ENCODE measurements at places on chromosomes 13 and 19.
A peak's percentile ranks its signal among the peaks of the same experiment; 100 is the strongest.

GRCh38 chr19:32519023-32519422, 62.0 kb upstream of the PDCD5 start:
- no peak for DNase-seq

GRCh38 chr13:25886438-25887214, 165.2 kb downstream of the SHISA2 start:
- no peak for DNase-seq

- DNase-seq = no peak
These were observed 221.1 kb downstream of the ITGBL1 start for GRCh38 chr13:101673360-101674105.

DNA sequence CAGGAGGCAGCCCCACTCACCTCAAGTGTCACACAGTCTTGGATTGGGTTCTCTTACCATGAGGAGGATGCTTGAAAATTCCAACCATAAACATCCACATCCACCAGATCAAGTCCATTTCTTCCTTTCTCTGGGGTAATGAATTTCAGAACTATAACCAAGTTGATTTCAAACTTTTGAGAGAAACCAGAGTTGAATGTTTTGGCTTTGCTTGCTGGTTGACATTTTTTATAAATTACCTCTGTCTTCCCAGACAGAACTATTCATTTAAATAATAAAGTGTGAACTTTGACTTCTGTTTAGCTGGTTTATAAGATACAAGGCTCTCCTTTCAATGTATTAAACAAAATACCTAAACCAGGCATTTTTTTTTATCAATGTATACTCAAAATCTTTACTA, 550.7 kb downstream of the KCTD12 start:
- no peak for DNase-seq

GRCh38 chr13:49097374-49097773, 121.7 kb downstream of the FNDC3A start:
- DNase-seq = peak; percentile 52

GRCh38 chr19:17404015-17404414, 1.4 kb downstream of the BST2 start:
- no peak for DNase-seq

- no peak for DNase-seq
These were observed 150.9 kb downstream of the PDS5B start for GRCh38 chr13:32737111-32737571.

GRCh38 chr13:77919246-77919920, 752 bp upstream of the EDNRB start:
- no peak for DNase-seq

DNA sequence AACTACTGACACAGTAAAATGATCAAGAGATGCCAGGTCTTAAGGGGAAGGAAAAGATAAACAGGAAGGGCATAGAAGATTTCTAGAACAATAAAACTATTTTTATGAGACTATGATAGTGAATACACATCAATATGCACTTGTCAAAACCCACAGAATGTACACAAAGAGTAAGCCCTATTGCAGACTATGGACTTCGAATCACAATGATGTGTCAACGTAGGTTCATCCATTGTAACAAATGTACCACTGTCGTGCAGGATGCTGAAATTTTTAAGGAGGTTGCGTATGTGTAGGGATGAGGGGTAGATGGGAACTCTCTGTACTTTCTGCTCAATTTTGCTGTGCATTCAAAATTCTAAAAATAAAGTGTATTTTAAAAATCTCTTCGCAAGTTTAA, 171.9 kb downstream of the KLF12 start:
- DNase-seq = no peak

DNA sequence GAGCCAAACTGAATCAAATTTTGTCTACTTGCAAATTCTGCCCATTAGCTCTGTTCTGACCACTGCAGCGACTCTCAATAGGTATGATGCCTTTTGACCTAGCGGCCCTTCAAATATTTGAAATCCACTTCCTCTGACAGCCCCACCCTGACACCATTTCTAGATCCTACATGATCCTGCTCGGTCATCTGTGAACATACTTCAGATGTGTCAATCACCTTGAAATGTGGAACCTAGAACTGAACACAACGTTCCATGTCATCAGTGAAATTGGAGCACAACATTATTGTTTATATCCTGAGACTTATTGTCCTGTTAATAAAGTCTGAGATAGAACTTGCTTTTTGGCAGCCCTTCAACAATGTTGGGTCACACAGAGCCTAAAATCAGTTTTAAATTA, 98.2 kb downstream of the UBL3 start:
- no peak for DNase-seq

GRCh38 chr19:37979547-37980082, 72.6 kb downstream of the SIPA1L3 start:
- DNase-seq = no peak

DNA sequence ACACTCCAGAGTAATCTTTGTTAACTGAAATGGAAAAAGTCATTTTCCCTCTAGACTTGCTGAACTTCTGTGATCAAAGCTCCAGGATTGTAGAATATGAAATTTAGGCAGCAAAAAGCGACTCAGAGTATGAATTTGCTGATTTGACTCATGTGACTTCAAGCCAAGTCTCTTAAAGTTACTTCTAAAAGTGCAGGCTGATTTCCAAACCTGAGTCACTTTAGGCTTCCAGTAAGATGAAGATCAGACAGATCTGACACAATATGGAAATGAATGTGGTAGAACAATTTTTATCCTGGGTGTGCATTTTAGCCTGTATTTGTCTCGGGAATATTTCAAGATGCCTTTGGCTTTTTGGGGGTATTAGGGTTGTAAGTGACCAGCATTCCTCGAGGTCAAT, 151.0 kb upstream of the TMTC4 start:
- no peak for DNase-seq

- no peak for DNase-seq
These were observed 1658.6 kb upstream of the MIR17HG start for GRCh38 chr13:89688918-89689317.

DNA sequence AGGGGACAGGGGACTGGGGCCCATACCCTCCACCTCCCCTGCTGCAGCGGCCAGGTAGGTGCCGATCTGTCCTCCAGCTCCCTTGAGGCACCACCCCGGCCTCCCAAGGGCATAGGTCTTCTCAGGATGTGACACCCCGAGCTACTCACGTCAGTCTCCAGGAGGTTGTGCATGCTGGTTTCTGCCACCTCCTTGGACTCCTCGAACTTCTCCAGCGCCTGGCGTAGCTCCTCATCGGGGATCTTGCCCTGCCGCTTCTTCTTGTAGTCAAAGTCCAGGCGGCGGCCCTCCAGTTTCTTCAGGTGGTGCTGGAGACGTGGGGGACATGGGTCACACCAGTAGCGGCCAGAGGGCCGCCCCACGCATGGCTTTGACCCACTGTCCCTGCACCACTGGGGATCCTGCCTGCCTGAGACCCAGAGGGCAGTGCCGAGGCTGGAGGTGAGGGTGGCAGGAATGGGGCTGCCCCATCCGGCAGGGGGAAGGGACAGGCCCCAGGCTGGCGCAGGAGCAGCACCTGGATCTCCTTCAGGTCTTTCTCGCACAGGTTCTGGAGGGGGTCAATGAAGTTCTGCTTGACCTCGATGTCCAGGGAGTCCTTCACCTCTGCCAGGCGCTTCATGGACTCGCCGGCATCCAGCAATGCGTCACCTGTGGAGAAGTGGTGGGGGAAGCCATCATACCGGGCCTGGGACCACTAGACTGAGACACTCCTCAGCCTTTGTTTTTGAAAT, 20.4 kb downstream of the MPND start:
- DNase-seq = no peak

GRCh38 chr13:111857846-111858560, 208.9 kb upstream of the SOX1 start:
- no peak for DNase-seq

GRCh38 chr13:46605825-46606554, 53.0 kb downstream of the LRCH1 start:
- no peak for DNase-seq

DNA sequence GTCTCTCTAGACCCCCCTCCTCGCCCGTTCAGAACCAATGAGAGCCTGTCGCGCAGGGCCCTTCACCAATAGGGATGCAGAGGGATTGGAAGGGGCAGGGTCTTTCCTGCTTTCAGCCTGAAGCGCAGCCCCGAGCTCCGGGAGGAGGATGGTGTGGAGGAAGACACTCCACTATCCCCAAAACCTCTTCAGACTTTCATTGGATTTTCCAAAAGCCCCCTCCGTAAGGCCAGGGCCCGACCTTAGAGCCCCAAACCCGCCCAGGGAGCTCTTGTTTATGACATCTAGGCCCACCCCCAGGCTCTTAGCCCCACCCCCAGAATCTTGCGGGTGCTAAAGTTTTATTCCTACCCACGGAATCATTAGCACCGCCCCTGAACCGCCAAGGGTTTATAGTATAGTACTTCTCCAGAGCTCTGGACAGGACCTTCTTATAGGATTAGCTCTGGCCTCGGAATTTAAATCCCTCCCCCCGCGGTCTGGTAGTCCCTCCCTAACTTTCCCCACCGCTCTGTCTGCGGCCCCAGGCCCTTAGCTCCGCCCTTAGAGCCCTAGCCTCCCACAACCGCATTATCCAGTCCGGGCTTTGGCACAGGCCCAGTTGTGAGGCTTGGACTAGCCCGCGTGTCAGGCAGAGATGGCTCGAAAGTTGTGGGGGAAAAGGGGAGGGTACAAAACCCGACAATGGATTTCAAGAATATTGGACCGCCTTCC, 6.6 kb upstream of the EML2 start:
- peak; percentile 80 for DNase-seq

- DNase-seq = no peak
These were observed 98.3 kb downstream of the TNFRSF19 start for GRCh38 chr13:23668562-23668961.

- DNase-seq = no peak
These were observed 38.7 kb downstream of the CYP4F2 start for GRCh38 chr19:15859187-15859586.

DNA sequence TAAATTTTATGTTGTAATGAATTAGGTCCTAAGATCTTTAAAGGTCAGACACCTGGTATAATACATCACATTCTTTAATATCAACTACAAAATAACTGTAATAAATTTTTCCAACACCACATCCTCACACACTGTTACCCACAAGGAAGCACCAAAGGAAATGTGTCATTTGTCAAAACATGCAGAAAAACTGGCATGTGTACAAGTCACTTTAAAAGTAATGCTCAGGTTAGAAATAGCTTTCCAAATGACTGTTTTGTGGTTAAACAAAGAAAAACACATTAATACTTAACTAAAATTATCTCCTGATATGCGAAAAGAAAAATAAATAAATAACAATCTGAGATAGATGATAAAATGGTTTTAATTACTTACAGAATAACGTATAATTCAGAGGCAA, 74.7 kb downstream of the MZT1 start:
- no peak for DNase-seq

DNA sequence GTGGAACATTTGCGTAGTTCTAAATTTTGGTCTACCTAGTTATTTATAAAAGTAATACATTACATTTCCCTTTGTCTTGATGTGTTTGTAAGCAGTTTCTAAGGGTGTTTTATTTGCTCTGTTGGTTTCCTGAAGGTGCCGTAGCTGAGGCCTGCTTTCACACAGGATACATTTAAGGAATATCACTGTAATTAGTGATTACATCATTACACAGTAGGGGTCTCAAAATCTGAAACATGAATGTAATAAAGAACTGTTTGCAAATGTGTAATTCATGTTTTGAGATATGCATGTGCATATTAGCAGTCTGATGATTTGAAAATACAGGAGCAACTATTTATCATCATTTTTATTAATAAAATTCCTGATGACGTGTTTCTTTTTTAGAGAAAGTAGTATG, 281.8 kb downstream of the MTUS2 start:
- DNase-seq = no peak

- no peak for DNase-seq
These were observed 21.0 kb downstream of the FAM124A start for GRCh38 chr13:51243227-51243626.

- DNase-seq = no peak
These were observed 121.1 kb downstream of the IRS2 start for GRCh38 chr13:109665240-109665639.

DNA sequence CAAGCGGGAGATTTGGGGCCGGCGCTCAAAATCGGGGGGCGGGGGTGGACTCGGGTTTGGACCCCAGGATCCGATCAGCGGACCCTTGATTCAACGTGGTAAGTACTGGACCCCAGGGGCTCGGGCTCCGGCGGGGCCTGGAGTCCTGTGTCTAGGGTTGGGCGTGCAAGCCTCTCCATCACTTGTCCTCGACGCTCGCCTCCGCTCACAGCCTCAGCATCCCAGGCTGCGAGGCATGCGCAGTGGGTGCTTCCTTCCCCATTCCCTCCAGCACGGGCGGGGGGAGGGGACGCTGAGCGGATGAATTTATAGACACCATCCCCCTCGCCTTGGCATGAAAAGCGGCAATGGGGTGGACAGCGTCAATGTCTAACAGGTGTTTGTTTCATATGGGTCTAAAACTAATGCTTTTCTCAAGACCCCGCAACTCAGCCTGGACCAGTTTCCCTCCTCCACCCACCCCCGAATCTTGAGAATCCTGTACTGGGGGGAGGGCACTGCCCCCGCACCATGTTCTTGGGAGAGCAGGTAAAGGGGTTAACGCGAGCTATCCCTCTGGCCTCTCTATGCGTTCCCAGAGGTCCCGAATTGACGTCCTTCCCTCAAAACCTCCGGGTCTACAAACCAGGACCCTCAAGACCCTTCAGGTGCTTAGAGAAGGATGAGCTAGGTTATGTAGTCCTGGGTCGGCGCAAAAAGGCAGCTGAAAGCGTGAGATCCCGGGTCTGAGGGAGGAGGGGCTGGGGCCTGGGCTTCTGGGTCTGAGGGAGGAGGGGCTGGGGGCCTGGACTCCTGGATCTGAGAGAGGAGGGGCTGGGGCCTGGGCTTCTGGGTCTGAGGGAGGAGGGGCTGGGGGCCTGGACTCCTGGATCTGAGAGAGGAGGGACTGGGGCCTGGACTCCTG, 579 bp downstream of the CPT1C start:
- peak; percentile 63 for DNase-seq

DNA sequence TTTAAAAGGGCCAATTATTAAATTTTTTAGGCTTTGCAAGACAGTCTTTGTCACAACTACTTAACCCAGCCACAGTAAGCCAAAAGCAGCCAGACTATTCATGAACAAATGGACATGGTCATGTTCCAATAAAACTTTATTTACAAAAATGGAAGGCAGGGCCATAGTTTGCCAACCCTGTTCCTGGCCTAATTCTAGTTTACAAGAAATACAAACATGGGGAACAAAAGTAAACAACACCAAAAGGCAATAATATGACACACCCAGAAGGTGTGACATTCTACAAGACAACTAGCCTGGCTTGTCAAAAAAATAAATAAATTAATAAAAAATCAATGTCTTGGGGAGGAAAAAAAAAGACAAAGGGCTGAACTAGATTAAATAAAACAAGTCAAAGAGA, 24.8 kb upstream of the CCNP start:
- DNase-seq = no peak

GRCh38 chr19:58334691-58335249, 8.0 kb downstream of the ZSCAN22 start:
- no peak for DNase-seq

- DNase-seq = no peak
These were observed 407.0 kb downstream of the ZNF536 start for GRCh38 chr19:30778961-30779715.

DNA sequence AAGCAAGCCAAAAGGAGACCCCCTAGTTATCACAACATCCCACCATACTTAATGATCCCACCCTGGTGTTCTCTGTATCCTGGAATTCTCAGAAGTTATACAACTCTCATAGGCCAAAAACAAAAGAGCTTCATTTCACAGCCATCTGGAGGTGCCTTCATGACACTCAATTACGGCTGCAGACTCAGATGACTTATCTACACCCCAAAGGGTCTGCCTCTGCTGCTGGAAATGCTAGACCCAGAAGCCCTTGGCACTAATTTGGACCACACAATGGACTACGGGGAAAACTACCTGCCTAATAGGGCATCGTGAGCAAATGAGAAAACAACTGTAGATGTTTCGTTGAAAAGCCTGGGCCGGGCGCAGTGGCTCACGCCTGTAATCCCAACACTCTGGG, 40.2 kb downstream of the BRD4 start:
- no peak for DNase-seq

Measured in DMS153 (cell line).